ENCODE measurements at places on chromosomes 12 and 14.

DNA sequence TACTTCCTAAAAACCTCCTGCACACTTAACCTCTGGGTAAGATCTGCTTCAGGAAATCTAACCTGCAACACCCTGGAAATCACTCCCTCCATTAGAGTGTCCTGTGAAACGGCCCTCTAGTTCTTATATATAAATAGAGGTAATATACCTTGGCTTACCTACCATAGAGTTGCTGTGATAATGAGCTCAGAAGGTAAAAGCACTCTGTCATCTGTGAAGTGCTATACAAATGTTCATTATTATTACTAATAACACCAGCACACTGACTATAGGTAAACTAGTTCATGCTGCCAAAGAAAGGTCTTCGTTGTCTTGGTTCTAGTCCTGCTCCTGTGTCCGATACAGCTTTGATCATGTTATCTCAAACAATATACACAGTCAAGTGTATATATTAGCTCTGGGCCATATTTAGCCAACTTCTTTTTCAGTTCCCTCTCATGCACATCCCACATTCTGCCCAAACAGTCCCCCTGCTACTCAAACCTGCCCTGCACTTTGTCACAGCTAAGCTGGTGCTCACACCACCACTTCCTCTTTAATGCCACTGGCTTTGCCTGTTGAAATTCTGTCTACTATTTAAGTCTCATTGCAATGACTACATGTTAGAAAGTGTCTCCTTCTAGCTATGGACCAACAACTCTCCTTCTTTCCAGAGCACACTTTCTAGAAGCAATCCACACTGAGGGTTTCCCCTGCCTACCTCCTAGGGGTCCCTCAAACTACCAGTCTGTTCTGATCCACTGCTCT, 5.1 kb downstream of the E2F7 start:
- no peak for DNase-seq

GRCh38 chr14:80124794-80125193, 86.5 kb downstream of the DIO2 start:
- no peak for DNase-seq

- no peak for DNase-seq
Observed at GRCh38 chr12:9367828-9368227, 159.6 kb upstream of the PZP start.

DNA sequence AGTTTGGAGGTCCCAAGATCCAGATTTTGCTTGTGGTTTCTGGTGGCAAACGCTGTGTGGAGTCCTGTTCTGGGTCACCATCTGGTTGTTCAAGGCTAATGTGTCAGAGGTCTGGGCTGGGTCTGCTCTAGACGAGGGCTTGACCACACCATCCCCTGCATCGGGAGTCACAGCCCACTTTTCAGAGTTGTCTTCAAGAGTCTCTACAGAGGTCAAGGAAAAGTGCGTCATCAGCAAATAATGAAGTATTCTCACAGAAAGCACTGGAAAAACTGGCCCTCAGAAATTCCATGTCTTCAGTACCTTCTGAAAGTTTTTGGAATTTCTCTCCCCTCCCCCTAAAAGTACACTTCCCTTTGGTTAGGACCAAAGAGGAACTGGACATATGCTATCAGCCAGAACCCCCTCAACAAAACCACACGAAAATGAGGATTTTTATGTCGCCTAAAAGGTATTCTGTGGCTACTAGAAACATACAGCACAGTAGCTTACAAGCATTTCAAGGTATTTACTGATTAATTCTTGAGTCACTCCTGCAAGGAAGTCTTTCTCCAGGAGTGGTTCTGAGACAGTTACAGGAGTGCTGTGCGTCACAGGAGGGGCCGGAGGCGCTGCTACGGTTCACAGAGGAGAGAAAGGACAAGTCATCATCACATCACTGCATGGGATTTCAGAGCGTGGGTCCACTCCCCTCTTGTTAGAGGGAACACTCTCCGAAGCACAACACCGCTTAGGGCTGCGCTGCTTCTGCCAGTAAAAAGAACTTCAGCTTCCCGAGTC, 35.4 kb downstream of the RAD52 start:
- DNase-seq = no peak

GRCh38 chr14:63448841-63449240, 94.3 kb downstream of the PPP2R5E start:
- DNase-seq = no peak

GRCh38 chr12:69388371-69388770, 28.8 kb downstream of the YEATS4 start:
- no peak for DNase-seq

Data from central memory CD4-positive, alpha-beta T cell (primary cell).